GM12878 (cell line): ENCODE measurements at places on chromosomes 6 and 20. TPM values are rescaled to one million over a fixed set of nuclear protein-coding genes. Genes with fewer than 3 reads are reported as not detected.

RHAG gene
- not detected in 2 replicates for polyA plus RNA-seq

DLK2 gene
- polyA plus RNA-seq, result 1.0 TPM in 1 of 2 replicates, not detected in the other

POLR3F gene
- polyA plus RNA-seq, result 13.8 and 15.8 TPM in 2 replicates

SLC35F1 gene
- polyA plus RNA-seq, result 0.07 TPM in 1 of 2 replicates, not detected in the other

ULBP3 gene
- polyA plus RNA-seq, result not detected in 2 replicates

TPBG gene
- polyA plus RNA-seq, result 0.98 and 1.2 TPM in 2 replicates

SIRPA gene
- 2.1 and 3.7 TPM in 2 replicates for polyA plus RNA-seq

AKAP12 gene
- polyA plus RNA-seq, result 0.10 TPM in 1 of 2 replicates, not detected in the other

OR2B6 gene
- polyA plus RNA-seq, result not detected in 2 replicates

MDFI gene
- polyA plus RNA-seq, result not detected in 2 replicates

BPIFB2 gene
- polyA plus RNA-seq, result not detected in 2 replicates

SLC22A16 gene
- polyA plus RNA-seq, result not detected in 2 replicates

PSORS1C2 gene
- polyA plus RNA-seq, result not detected in 2 replicates

RGS17 gene
- polyA plus RNA-seq, result 0.07 and 0.20 TPM in 2 replicates

SIRPD gene
- 0.70 and 0.74 TPM in 2 replicates for polyA plus RNA-seq

TSPO2 gene
- not detected in 2 replicates for polyA plus RNA-seq

RNF217 gene
- not detected in 2 replicates for polyA plus RNA-seq

ADRM1 gene
- polyA plus RNA-seq, result 207 and 211 TPM in 2 replicates

ABCC10 gene
- 7.9 and 9.5 TPM in 2 replicates for polyA plus RNA-seq

TOX2 gene
- 21.5 and 23.8 TPM in 2 replicates for polyA plus RNA-seq

LY6G6F gene
- not detected in 2 replicates for polyA plus RNA-seq

SPATS1 gene
- polyA plus RNA-seq, result not detected in 2 replicates

C20orf202 gene
- not detected in 2 replicates for polyA plus RNA-seq

TASP1 gene
- polyA plus RNA-seq, result 14.0 and 14.8 TPM in 2 replicates

IL20RA gene
- polyA plus RNA-seq, result not detected in 2 replicates

CAGE1 gene
- polyA plus RNA-seq, result 0.08 and 0.32 TPM in 2 replicates

SH3BGRL2 gene
- 0.24 and 0.25 TPM in 2 replicates for polyA plus RNA-seq

HLA-A gene
- polyA plus RNA-seq, result 748 and 799 TPM in 2 replicates

VWA7 gene
- 0.43 and 1.2 TPM in 2 replicates for polyA plus RNA-seq

TREM1 gene
- 0.12 TPM in 1 of 2 replicates, not detected in the other for polyA plus RNA-seq

SLC17A4 gene
- not detected in 2 replicates for polyA plus RNA-seq

ACSS1 gene
- polyA plus RNA-seq, result 33.7 and 36.6 TPM in 2 replicates

WFDC6 gene
- polyA plus RNA-seq, result not detected in 2 replicates

ADGRF4 gene
- polyA plus RNA-seq, result not detected in 2 replicates

PRPH2 gene
- not detected in 2 replicates for polyA plus RNA-seq

RIPPLY2 gene
- polyA plus RNA-seq, result not detected in 2 replicates

FHL5 gene
- polyA plus RNA-seq, result not detected in 2 replicates

XKR7 gene
- polyA plus RNA-seq, result not detected in 2 replicates

HSPA12B gene
- not detected in 2 replicates for polyA plus RNA-seq

BPIFB1 gene
- not detected in 2 replicates for polyA plus RNA-seq
